ENCODE measurements at places on chromosomes 16 and 17. TPM values are rescaled to one million over a fixed set of nuclear protein-coding genes. Genes with fewer than 3 reads are reported as not detected.

TOM1L2 gene
- total RNA-seq: 26.8 TPM

GRCh38 chr17:34117811-34118210 is 137.3 kb upstream of the CCL2 start:
- no peak for DNase-seq

DNA sequence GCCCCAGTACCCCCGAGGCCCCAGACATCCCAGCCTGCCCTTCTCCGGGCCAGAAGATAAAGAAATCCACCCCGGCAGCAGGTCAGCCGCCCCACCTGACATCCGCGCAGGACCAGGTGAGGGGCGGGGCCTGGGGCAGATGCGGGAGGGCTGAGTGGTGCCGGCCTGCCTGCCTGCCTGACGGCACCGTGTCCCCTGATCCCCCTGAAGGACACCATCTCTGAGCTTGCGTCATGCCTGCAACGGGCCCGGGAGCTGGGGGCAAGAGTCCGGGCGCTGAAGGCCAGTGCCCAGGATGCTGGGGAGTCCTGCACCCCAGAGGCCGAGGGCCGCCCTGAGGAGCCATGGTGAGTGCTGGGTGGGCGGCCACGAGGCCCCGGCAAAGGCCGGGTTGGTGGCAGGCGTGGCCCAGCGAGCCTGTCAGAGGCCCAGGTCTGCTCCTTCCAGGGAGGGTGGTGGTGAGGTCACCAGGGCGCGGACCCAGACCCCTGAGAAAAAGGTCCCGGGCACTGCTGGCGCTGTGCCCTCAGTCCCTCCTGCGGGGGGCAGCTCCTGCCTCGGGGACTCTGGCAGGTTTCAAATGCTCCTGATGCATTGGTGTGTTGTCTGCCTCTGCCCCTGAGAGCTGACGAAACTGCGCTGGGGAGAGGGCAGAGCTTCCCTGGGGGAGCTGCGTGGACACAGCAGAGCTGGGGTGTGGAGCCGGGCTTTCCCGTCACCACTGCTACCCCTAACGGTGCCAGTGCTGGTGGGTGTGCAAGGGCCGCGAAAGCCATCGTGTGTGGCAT is 1.2 kb downstream of the CDT1 start:
- no peak for DNase-seq

DNA sequence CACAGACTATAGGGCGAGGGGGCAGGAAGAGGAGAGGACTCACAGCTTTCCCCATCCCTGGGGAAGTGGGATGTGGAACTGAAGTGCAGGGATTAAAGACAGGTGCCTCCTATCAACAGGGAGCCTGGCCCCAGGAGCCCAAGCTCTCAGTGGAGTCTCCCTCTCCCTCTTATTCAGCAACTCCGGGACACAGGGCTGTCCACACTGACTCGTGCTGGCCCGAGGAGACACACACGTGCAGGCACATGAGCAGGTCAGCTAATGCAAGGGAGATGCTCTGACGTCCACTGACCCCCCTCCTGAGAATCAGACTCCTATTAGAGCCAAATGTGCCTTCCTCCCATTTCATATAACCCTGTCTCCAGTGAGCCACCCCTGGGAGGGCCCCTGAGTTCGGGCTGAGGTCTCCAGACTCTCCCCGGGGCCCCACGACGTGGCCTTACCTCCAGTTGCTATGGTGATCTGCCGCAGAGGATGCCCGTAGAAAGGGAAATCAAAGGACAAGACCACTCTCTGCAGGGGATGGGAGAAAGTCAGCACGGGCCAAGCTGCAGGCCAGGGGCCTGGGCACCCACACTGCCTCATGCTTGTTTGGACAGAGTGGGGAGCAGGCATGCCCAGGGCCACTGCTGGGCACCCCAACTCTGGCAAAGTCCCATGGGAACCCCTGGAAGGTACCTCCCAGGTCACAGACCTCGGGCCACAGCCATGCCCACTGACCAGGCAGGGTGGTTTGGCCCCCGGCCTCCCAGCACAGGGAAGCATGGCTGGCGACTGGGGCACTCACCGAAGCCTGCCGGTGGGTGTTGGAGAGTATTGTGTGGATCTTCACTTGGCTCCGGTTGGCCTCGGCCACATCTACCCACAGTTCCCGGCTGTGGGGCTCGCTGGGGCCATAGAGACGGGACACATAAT is 42.7 kb downstream of the PLXDC1 start:
- no peak for DNase-seq

DNA sequence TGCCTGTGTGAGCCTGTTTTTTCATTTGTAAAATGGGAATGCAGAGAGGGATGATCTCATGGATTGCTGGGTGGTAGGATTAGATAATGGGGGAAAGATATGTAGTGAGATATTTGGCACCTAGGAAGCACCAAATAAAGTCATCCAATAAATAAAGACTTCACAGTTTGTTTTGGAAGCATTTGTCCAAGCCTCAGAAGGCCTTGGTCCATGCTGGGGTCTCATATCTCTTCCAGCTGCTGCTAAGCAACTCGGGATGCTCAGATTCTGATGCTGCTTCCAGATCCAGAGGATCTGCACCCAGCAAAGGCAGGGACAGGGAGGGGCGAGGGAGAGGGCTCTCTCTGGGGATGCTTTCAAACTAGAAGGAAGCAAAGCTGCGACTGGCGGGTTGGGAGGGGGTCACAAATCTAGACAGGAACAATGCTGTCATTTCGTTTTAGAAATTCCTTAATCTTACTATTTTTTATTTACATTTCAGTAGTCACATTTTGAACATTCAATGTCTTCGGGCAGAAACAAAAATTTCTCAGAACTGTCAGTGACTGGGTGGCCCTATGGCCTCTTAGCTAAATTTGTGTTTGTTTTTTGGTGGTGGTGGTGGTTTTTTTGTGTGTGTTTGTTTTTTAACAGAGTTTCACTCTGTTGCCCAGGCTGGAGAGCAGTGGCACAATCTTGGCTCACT is 114.9 kb upstream of the CDH5 start:
- DNase-seq: no peak

- DNase-seq: no peak
Measured at GRCh38 chr17:77579131-77579530, 379.4 kb upstream of the TNRC6C start.

PIP4K2B gene
- 81.4 TPM for total RNA-seq

ZNF385C gene
- total RNA-seq: 0.41 TPM

DNA sequence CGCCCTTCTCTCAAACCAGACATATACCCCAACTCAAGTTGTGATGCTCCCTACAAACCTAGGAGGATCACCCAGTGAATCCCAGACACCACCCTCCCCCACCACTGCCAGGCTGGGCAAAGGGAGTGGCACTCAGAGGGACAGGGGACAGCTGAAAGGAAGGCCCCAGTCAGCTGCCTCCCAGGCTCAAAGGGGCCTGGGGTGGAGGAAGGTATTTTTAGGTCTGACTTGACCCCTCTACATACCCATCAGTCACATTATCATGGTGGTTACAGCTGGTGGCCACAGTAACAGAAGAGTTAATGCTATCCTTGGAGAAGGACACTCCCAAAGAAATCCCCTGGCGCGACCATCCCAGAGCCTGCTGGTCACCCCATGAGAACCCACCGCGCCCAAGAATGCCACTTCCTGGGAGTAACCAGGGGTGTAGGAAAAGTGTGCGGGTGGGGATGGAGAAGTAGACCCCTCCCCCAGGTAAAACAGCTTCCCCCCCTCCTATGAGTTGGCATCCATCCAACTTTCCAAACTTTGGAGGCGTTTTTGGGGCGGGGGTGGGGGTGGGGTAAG is 1.1 kb downstream of the CACNB1 start:
- peak; percentile 85 for DNase-seq

- DNase-seq: peak; percentile 18
Measured at GRCh38 chr16:28491230-28491969, 474 bp downstream of the CLN3 start.

DNA sequence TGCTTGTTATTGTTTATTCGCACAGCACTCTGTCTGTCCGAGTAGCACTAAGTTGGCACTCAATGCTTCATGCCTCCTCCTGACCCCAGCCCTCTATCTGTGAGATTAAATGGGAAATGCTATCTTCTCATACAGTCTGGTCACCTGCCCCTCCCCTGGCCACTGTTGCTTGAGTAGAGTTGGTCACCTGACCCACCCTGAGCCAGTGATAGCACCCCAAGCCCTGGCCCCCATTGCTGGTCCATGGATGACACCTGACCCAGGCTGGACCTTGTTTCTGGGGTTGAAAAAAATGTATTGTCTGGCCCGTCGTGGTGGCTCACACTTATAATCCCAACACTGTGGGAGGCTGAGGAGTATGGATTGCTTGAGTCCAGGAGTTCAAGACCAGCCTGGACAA is 8.5 kb upstream of the PEMT start:
- DNase-seq: no peak

- peak; percentile 70 for DNase-seq
Measured at GRCh38 chr17:38885728-38886642, 16.1 kb downstream of the LASP1 start.

HSF5 gene
- total RNA-seq: 0.21 TPM

- no peak for DNase-seq
Measured at GRCh38 chr16:48184681-48185080, 28.9 kb upstream of the ABCC12 start.

- no peak for DNase-seq
Measured at GRCh38 chr17:70484496-70484895, 315.2 kb downstream of the KCNJ2 start.

DNA sequence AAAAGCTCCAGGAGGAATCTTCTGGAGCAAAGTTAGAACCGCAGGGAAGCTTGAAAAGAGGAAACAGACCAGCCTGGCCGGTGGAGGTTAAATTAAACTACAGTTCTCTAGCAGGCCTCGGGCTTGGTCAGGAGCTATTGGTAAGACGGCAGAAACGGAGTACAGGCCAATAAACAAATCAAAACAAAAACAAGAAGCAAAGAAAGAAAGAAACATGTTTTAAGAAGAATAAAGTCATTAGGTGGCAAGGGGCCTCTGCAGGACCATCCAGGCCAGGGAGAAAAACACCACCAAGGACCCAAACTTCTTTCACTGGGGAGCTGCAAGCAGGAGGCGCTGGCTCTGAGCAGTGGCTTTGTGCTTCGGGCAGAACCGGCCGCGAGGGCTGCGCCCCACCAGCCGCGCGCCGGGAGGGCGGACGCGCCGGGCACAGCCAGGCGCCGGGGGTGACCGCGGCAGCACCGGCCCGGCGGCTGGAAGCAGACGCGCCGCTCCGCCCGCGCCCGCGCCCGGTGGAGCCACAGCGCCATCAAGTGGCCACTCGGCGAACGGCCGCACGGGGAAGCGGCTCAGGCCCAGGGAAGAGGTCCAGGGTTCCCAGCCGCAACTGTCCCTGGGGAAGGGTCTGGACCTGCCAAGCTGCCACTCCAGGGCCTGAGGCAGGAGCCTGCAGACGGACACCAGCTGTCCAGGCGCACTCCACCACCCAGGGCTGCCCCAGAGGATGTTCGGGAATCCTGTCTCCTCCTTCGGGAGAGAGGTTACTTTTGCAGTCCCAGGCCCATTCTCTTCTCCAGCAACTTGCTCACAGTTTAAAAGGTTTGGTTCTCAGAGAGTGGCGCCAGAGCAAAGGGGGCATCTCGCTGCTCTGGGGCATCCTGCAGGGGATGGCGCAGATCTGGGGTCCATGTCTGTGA is 419.4 kb downstream of the SOX9 start:
- peak; percentile 81 for DNase-seq

KRTAP9-4 gene
- not detected for total RNA-seq
